ENCODE measurements at places on chromosomes 6 and 20.

- no peak for DNase-seq
Observed at GRCh38 chr6:90383196-90383822, 86.7 kb upstream of the BACH2 start.

DNA sequence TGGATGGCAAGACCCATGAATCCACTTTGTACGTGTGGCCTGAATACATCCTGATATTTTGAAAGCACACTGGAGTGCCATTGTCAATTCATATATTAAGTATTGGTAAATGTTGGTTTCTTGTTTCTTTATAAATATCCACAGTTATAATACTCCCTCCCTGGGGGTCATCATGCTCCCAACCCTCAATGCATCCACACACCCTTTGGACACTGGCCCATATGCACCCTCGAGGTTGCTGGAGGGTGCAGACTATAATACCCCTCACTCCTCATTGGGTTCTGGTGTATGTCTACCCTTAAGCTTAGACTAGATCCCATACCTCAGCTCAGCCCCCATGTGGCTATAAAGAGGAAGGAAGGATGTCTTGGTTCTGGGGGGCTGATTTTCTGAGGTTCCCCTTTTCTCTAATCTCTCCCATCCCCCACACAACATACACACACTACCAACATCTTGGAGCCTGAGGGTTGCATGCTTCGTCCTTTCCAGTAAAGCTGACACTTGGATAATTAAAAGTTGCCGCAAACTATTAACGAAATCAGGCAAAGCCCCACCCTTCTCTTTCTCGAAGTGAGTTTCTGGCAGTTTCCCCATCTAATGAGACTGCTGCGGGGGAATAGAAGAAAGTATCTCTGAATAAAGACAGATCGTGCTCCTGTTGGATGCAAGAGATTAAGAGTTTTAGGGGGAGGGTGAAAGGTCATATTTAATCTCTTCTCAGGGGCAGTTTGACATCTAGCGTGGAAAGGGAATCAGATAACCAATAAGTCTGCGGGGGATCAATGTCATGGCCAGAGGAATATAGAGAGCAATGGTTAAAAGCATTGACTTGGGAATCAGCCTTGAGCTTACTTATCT is 7.4 kb downstream of the PIM1 start:
- DNase-seq = no peak

GRCh38 chr6:87701344-87701675 is 723 bp downstream of the AKIRIN2 start:
- DNase-seq = no peak

DNA sequence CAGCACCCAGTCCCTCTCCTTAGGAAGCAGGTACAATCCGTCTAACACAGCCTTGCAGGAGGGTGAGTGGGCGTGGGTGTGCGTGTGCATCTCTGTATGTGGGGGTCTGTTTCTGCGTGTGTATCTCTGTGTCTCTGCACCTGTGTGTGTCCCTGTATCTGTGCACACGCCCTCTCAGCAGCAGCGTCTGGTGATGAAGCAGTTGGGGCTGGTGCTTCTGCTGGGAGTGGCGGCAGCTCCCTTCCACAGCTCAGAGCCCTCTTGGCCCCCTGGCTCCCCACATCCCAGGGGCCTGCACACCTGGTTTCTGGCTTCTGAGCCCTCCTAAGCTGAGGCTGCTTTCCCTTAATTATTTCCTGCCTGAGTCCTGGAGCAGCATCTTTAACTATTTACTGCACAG is 49.5 kb upstream of the CCDC167 start:
- DNase-seq = no peak

- no peak for DNase-seq
Observed at GRCh38 chr6:153942361-153942760, 96.7 kb upstream of the OPRM1 start.

GRCh38 chr20:41005361-41005729 is 23.3 kb upstream of the TOP1 start:
- DNase-seq = peak; percentile 66

- DNase-seq = no peak
Observed at GRCh38 chr6:113147544-113147943, 709.6 kb upstream of the MARCKS start.

- no peak for DNase-seq
Observed at GRCh38 chr20:39946053-39946810, 742.8 kb downstream of the MAFB start.

GRCh38 chr6:16481697-16482399 is 243.5 kb downstream of the GMPR start:
- no peak for DNase-seq

DNA sequence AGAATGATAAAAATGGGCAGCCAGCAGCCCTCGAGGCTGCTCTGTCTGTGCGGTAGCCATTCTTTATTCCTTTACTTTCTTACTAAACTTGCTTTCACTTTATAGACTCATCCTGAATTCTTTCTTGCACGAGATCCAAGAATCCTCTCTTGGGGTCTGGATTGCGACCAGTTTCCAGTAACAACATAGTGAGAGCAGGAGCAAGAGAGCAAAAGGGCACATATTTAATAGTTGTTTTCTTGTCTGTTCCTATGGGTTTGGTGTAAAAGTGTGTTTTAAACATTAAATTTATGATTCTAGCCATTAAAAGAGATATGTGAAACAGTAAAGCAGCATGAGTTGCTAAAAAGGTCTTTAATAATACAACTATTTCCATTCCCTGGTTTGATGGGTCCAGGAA is 78.8 kb upstream of the OPRM1 start:
- DNase-seq = no peak

DNA sequence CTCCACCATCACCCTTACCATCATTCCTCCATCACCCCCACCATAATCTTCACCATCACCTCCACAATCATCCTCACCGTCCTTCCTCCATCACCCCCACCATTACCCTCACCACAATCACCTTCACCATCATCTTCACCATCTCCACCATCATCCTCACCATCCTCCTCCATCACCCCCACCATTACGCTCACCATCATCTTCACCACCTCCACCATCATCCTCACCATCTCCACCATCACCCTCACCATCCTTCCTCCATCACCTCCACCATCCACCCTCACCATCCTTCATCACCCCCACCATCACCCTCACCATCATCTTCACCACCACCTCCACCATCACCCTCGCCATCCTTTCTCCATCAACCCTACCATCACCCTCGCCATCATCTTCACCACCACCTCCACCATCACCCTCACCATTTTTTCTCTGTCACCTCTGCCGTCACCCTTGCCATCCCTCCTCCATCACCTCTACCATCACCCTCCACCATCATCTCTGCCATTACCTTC is 33.1 kb upstream of the MPC1 start:
- DNase-seq = no peak

- no peak for DNase-seq
Observed at GRCh38 chr6:139370999-139371345, 3.5 kb downstream of the CITED2 start.

- no peak for DNase-seq
Observed at GRCh38 chr6:162688751-162689345, 38.7 kb downstream of the PRKN start.

DNA sequence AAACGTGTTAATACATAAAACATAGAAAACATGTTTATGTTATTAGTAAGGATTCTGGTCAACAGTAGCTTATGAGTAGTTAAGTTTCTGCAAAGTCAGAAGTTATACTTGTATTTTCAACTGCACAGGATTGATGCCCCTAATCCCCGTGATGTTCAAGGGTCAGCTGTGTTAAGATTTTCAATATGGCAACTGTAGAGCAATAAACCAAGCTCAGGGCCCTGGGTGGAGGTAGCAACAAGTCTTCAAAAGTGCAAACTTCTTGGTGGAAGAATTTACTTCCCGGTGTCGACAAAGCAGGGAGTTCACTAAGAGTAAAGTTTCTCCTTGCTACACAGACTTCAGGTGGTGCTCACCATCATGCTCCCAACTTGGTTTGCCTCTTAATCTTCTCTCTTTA is 4.1 kb upstream of the BCAS1 start:
- DNase-seq = no peak

- no peak for DNase-seq
Observed at GRCh38 chr6:135801755-135802465, 49.6 kb upstream of the PDE7B start.

DNA sequence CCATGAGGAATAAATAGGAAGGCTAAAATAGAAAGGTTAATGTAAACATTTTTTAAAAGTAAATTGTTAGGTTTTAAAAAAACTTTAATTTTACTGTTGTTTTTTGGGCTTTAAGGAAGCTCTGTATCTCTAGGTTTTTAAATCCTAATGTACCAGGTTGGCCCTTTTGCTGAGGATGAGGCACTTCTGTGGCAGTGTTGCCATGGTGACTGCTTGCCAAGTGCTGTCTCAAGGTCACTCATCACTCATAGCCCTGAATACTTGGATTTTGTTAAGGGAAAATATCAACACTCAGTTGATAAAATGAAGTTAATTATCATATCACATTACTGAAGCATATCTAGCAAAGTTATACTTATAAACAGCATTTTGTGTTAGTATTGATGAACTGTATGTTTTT is 50.2 kb downstream of the NCOA3 start:
- no peak for DNase-seq

DNA sequence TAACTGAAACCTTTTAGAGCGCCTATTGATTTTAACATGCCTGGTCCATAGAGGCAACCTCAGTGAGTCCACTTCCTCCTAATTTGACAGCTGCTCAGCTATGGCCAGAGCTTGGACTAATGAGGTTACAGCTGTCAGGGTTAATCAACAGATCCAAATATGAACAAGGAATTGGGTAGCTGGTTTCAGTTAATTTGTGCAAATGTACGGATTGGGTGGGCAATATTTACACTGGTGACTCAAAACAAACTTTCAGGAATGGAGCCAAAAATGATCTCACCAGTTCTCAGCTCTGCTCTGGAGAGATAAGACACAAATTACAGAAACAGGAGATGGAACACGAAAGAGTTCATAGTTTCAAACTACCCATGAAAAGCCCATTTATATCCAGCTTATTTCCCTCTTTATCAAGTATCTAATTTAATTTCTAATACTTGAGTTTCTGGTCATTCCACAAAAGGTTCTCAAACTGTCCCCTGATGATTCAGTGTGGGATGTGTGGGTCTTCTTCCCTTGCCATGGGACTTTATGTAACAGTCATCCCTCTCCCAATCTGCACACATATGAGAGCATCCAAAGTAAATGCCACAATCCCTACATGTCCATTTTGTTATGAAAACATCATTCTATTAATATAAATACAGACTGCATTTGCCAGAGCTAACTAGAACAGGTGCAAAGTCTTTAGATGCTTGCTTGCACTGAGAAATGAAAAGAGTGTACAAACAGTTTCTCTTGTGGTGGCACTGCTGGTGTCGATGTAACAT is 149.9 kb downstream of the RPS12 start:
- no peak for DNase-seq

GRCh38 chr6:12024699-12025434 is 12.8 kb downstream of the HIVEP1 start:
- no peak for DNase-seq

GRCh38 chr20:61146023-61146422 is 106.0 kb upstream of the CDH4 start:
- no peak for DNase-seq

DNA sequence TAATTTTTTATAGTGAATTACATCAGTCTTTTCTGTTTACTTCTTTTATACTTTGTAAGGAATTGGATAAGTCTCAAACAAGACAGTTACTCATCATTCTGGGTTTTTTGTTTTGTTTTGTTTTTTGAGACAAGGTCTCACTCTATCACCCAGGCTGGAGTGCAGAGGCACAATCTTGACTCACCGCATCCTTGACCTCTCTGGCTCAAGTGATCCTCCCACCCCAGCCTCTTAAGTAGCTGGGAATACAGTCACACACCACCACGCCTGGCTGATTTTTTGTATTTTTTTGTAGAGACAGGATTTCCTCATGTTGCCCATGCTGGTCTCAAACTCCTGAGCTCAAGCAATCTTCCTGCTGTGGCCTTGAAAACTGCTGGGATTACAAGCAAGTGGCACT is 524.3 kb downstream of the EYS start:
- DNase-seq = peak; percentile 58

DNA sequence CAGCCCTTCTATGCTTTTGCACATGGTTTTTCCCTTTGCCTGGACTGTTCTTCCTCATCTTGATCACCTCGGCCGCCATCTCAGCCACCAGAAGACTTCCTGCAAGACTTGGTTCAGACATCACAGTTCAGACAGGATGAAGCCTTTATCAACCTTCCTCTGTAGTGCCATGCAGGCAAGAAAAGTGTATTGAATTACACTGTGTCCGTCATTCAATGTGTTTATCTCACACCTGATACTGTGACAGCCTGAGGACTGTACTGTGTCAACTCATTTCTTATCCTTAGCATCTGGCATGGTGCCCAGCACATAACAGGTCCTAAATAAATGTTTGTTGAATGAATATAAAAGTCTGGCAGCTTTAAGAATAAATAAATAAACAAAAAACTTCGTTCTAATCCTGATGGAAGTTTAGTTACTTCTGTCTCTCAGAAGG is 133.3 kb upstream of the MAN1A1 start:
- no peak for DNase-seq

DNA sequence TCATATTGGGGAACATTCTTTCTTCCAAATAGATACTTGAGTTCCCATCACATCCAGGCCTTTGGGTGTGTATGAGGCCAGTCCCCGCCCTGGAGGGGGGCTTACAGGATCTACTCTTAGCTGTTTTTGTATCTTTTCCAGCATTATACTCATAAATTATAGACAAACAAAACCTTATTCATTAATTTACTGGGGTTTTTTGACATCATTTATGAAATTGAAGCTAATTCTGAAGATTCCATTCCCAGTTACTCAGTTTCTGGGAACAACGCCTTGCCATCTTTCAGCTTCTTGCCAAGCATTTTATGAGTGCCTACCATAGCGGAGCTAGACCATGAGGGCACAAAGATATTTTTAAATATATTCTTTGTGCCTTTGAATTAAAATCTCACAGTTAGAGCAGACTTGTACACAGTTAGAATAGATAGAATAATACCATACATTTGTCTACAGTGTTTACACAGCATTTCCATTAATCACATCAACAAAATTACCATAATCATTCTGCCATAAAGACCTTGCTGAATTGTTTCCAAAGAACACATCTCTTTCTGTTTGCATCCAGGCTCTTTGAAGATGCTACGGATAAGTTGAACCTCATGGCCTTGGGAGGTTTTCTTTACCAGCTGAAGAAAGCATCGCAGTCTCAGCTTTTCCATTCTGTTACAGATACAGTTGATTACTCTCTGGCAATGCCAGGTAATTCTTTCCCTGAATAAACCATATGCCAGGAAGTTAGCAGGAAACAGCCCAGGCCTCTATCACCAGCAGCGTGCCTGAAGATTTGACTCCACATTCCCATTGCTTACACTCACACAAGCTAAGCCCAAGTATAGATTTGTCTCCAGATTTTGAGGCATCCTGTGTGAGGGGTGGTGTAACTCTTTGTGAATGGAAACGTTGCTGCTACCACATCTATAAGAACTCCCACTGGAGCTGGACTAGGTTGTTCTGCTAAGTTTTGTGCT is 75.4 kb upstream of the PBOV1 start:
- no peak for DNase-seq

- no peak for DNase-seq
Observed at GRCh38 chr6:38169977-38170526, 350.5 kb downstream of the ZFAND3 start.

All from kidney epithelial cell (primary cell).